ENCODE measurements at places on chromosomes 13 and 19.

GRCh38 chr19:739998-740715 lies 10.8 kb upstream of the MISP start:
- DNase-seq, result no peak

- DNase-seq, result peak; percentile 40
Observed at GRCh38 chr19:18646535-18647370, 9.9 kb downstream of the KLHL26 start.

DNA sequence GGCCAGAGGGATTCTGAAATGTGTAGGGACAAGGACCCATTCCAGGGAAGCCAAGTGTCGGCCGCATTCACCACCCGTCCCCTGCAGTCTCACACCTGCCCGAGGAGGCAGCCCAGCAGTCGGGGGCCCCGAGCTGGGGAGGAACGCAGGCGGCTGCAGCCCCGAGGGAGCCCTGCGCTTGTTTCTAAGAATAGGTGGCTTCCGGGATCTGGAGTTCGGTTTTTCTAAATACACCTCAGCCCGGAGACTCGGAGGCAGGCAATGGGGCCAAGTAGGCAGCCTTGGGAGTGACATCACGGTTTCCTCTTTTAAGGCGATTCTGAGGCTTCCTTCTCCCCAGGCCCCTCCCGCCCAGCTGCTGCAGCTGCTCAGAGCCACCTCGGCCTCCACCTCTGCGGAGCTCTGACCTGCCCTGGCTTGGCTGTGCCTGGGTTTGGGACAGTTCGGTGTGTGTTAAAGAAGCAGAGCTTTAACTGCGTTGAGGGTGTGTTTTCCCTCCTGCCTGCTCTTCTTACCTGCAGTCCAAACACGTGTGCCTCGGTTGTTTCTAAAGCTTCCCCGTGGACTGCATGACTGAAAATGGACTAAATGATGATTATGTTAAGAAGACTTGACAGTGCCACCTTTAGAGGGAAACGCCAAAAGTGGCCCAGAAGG lies 80.5 kb downstream of the COL4A2 start:
- peak; percentile 79 for DNase-seq

DNA sequence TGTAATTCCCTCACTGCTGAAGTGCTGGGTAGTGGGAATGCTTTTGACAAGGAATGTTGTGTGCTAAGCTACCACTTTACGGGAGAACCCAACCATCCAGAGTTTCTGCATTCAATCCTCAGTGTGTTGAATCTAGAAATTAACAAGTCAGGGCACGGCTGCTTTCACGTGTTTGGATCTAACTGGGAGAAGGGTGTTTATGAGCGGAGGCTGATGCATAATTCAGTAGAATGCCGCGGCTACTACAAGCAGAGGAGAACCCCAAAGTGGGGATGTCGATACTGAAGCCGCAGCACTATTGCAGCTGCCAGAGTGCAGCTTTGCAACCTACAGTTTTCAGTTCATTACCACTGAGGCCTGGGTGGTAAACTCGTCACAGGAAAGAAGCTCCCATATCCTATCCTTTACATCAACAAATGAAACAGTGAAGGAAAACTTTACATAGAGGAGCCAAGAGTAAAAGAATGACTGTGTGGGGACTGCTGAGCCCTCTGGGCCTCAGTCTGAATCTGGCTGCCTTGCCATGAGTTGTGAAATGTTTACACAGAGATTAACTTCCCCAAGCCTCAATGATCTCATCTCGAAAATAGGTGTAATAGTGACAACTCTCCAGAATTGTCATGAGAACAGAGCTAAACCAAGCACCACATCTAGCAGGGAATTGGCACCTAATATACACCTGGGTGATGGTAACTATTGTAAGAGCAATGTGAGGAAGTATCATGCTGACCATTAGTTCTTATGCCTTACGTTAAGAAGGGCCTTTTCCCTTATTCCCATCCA lies 531.7 kb downstream of the MYO16 start:
- DNase-seq, result no peak

GRCh38 chr13:60583196-60583888 lies 186.3 kb downstream of the TDRD3 start:
- no peak for DNase-seq

DNA sequence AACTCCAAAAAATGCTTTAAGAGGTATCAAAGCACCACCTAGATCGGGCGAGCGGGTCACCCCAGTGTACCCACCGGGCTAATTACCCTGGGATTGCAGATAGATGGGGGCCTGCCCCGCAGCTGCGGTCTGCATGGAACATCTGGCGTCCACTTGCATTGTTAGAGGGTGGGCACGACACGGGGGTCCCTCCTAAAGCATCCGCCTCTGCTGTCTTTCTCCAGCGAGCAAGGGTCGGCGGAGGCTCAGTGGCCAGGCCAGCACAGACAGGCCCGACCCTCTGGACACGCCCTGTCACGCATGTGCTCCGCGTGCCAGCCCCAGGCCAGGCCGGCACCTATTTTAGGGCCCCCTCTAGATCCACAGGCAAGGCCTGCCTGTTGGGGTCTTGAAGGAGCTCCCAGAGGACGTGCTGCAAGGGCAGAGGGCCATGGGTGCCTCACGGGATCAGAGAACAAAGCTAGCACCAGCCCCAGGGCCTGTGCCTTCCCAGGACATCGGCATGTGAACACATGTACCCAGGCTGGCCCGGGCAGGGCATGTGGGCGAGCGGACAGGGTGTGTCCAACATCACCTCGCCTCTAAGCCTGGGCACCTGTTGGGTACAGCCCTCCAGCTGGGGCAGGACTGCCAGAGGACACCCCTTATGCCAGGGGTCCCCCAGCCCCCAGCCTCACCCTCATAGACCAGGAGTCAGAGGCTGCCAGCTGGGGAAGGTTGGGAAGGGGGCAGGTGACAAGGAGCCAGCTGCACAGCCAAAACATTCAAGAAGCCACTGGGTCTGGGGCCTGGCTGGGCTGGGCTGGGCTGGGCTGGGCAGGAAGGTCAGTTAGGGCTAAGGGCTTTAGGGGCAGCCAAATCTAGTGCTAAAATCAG lies 35.6 kb upstream of the NANOS3 start:
- peak; percentile 69 for DNase-seq

DNA sequence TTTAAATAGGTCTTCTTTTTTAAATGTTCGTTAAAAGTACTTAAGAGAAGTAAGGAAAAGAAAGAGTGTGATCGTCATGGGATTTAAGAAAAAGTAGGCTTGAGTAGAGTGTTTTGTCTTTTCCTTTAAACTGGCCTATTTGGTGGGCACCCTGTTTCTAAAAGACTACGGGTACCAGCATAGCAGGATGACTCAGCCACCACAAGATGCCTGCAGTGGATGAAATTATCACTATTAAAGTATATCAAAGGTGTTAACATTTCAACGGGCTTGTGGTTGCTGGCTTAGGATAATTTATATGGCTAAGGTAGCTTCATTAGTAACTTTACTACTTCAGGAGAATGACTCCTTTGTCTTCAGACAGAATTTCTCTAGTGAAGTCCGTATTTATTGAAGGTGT lies 112.6 kb downstream of the STARD13 start:
- no peak for DNase-seq

GRCh38 chr19:33456845-33457220 lies 64.8 kb downstream of the PEPD start:
- no peak for DNase-seq

DNA sequence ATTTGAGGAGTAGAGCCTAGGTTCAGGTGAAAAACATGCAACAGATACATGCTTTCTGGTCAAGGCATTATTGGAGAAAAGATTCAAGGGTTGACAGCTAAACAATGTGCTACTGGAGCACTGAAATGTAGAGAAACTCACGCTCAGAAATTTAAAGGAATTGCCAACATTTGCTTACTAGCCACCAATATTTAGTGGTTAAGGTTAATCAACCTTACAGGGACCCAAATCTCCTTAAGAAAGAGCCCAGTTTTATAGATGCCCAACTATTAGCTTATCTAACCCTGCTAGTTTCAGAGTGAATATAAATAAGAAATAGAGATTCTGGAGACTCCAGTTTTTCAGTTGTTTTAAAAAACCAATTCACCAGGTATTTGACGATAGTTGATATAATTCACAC lies 203.6 kb downstream of the DACH1 start:
- DNase-seq, result no peak

DNA sequence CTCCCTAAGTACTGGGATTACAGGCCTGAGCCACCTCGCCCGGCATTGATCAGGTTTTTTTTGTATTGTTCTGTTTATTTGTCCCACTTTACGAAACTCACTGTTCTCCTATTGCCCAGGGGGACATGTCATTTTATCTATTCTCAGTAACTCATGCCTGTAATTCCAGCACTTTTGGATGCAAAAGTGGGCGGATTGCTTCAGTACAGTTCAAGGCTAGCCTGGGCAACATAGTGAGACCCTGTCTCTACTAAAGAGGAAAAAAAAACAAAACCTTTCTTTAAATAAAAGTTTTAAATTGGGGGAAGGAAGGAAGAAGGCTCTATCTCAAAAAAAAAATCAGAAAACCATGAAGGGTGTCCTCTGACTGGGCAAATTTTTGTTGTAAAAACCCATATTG lies 2.7 kb upstream of the MPV17L2 start:
- DNase-seq, result no peak

- peak; percentile 2 for DNase-seq
Observed at GRCh38 chr13:113567681-113568080, 16.9 kb upstream of the TFDP1 start.

DNA sequence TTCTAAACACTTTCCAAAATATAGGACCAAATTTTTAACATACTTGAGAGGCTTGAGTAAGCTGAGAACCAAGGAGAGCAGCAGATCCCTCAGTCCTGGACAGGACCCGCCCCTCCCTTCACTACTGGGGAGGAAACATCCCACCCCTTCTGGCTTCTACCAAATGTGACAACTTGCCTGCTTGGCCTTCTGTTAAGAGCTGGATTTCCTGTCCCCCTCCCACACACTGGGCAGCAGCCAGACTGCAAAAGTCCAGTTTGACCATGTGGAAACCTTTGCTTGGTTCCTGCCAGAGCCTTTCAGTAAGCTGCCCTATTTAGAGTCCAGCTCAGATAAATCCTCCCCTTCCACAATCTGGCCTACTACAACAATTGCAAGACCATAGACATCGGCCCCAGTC lies 84.3 kb downstream of the FGF14 start:
- DNase-seq, result peak; percentile 26

DNA sequence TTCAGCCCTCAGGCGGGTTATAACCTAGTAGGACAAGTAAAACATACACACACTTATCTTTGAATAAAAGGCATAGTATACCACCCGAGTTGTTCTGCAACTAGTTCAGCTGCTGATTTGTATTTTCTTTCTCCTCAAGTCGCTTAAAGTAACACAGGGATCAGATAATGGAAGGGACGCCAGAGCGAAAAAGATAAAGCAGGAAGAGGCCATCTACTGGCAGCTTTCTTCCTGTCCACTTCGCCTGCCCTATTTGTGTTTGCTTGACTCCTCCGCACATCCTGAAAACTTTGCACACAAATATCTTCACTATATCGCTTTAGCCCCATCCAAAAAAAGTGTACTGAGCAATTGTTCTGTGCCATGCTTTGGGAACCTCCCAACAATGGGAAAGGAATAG lies 238.0 kb upstream of the SOX21 start:
- DNase-seq, result peak; percentile 46

GRCh38 chr19:17539238-17540117 lies 16.0 kb upstream of the COLGALT1 start:
- peak; percentile 96 for DNase-seq

DNA sequence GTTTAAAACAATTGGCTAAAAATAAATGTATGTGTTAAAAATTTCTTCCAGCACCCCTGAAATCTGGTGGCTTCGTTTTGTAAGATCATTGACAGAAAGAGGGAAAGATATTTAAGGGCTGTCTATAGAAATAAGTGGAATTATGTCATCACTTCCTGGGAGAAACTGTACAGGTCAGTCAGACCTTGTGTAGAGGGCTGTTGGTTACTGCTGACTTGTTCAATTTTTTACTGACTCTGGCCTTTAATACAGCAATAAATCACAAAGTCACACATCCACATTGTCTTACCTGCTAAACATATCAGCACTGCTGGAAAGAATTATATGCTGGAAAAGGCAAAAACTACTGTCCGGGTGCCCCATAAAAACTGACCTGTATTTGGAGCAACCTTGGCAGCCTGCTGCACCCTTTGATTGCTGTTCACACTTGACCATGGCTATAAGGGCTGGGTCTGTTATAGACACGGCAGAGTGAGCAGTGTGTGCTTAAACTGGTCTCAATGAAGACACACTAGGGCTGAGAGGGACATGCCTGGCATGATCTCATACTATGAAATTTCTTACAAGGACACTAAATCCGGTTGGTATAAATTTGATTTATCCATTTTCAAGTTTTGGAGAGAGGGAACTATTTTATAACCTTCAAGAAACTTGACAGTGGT lies 162.1 kb downstream of the NHLRC3 start:
- DNase-seq, result no peak

DNA sequence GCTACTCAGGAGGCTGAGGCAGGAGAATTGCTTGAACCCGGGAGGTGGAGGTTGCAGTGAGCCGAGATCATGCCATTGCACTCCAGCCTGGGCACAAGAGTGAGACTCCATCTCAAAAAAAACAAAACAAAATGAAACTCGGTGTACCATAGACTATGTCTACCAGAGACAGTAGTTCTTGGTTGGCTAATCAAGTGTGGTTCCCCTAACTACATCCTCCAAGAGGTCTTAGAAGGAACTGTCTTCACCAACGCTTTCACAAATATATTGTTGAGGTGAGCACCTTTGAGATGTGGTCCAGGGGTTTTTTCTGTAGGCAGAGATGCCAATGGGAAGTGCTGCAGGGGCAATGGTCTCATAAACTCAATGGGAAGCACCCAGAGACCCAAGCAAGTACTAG lies 48.0 kb downstream of the RFC3 start:
- DNase-seq, result no peak

- DNase-seq, result no peak
Observed at GRCh38 chr19:15025217-15025616, 24.1 kb upstream of the CASP14 start.

DNA sequence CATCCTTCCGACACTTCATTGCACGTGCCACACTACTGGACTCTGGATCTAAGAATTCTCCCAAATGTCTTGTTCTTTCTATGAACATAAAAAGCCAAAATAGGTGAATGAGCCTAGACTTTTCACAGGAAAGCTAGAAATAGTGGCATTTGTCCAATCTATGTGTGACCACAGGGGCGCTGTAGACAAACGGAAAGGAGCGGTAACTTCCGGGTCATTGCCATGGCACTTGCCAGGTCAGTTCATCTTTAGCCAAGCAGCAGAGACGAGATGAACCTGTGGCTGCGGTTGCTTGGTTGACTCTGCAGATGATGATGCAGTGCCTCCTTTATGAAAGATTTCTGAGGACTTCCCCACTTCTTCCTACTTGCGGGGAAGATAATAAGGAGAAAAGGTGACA lies 65.6 kb downstream of the ADGRE1 start:
- no peak for DNase-seq

- no peak for DNase-seq
Observed at GRCh38 chr19:54906819-54907218, 871 bp downstream of the NCR1 start.
